CD4-positive, alpha-beta memory T cell (primary cell): ENCODE measurements at places on chromosomes 16 and 17.

DNA sequence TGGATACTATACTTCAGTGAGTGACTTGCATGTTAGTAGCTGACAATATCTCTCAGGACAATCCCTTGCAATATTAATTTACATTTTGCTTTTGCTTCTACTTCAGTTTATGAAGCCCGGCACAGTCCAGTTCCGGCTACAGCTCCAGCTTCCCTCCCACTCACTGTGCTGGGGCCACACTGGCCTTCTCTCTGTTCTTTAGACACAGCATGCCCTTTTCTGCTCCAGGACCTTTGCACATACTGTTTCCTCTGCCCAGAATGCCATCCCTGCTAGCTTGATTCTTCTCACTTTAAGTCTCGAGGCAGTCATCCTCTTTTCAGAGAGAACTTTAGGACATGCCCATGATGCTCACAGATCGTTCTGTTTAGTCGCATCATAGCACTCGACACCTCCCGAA lies 25.5 kb upstream of the LRRC75A start:
- no peak for DNase-seq

DNA sequence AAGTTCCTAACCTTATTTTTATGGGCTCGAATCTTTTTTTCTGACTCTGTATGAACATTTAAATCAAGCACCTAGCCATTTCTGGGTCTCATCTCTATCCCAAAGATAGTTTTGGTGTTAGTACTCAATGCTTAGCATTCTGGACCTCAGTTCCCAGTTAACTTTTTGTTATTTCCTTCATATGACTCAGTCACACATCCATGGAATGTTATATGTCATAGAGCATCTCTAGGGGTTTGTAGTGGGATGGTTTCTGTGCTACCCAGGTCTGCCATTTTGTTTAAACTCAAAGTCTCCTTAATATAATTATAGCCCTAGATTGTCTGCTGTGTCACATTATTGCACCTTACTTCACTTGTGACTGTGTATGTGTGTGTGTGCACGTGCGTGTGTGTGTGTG lies 90.1 kb downstream of the EFCAB13 start:
- DNase-seq, result no peak

GRCh38 chr16:86806838-86807351 lies 228.5 kb downstream of the FOXL1 start:
- DNase-seq, result no peak

GRCh38 chr16:53323924-53324323 lies 110.3 kb upstream of the RBL2 start:
- no peak for DNase-seq

DNA sequence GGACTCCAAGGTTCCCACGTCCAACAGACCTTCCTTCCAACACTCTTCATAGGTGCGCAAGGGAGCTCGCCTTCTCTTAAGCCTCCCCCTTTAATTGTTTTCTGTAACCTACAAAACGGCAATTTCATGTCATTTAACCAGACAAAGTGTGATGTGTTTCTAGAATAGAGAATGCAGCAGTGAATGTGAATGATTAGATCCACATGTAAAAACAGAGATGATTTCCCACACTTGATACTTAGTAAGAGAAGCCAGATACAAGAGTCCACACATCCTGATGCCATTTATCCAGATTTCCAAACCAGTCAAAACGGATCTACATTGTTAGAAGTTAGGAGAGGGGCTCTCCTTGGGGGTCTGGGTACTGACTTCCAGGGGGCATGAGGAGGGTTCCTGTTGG lies 89.3 kb downstream of the IRF8 start:
- no peak for DNase-seq

DNA sequence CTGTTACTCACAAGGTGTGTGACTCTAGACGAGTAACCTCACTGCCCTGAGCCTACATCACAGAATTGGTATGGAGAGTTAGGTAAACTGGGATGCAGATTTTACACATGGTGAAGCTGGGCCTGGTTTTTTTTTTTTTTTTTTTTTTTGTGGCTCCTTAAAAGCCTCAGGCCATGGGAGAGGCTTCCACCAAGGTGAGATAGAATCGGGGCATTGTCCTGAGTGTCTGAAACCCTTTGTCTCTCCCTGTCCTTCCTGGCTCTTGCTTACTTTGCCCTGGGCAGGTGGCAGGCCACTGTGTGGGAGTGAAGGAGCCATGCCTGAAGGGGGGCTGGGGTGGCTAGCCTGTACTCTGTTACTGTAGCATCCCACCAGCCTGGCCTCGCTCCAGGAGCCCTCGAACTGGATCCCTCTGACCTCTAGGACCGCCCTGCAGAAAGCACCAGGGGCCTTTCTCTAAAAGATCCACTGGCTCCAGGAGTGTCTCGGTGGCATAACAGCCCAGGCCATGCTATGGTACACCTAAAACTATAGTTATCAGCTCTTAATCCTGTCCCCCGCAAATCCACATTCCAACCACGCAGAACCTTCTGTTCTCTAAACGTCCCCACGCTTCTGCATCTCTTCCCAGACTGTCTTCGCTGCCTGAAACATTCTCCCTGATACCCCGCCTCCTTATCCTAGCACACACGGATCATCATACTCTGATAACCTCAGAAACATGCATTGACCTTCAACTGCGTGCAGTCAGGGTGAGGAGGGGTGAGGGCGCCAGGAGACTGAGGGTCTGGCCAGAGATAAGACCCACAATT lies 1.7 kb upstream of the SLC13A2 start:
- DNase-seq, result no peak

- DNase-seq, result no peak
Observed at GRCh38 chr16:66014221-66014620, 352.3 kb upstream of the CDH5 start.
